ENCODE measurements at places on chromosomes 5 and 9.

- DNase-seq, result no peak
Observed at GRCh38 chr5:131513780-131514179, 121.2 kb downstream of the RAPGEF6 start.

DNA sequence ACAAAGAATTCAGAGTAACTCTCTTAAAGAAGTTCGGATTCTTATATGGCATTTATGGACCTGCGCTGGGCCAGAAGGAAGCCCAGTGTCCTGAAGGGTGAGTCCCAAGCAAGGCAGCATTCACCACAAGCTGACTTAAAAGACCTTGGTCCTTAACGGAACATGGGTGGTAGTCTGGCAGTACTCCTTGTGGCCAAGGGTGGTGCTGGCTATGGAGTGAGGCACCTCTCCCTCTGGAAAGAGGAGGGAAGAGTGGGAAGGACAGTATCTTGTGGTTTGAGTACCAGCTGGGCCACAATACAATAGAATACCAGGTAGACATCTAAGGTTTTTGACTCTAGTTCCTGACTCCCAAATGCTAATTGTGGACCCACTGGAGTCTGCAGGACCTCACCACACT lies 425.7 kb upstream of the CYLC2 start:
- no peak for DNase-seq

GRCh38 chr5:83513491-83513890 lies 41.9 kb downstream of the VCAN start:
- no peak for DNase-seq

DNA sequence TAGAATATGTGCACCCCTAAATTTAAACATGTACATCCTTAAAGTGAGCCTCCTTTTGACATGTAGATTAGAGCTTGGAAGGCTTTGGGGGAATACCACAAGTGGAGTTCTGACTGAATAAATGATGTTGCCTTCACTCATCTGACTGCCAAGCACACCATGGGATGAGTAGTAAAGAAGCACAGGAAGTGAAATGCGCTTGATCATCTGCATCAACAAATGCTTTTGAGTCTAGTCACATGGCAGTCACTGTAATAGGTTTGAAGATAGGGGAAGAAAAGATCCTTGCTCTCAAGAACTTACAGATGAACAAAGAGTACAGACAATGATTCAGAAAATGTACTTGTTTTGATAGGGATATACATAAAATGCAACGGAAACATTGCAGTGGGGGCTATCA lies 62.0 kb upstream of the STARD4 start:
- DNase-seq, result no peak

- no peak for DNase-seq
Observed at GRCh38 chr5:141951332-141951781, 6.6 kb downstream of the PCDH12 start.

DNA sequence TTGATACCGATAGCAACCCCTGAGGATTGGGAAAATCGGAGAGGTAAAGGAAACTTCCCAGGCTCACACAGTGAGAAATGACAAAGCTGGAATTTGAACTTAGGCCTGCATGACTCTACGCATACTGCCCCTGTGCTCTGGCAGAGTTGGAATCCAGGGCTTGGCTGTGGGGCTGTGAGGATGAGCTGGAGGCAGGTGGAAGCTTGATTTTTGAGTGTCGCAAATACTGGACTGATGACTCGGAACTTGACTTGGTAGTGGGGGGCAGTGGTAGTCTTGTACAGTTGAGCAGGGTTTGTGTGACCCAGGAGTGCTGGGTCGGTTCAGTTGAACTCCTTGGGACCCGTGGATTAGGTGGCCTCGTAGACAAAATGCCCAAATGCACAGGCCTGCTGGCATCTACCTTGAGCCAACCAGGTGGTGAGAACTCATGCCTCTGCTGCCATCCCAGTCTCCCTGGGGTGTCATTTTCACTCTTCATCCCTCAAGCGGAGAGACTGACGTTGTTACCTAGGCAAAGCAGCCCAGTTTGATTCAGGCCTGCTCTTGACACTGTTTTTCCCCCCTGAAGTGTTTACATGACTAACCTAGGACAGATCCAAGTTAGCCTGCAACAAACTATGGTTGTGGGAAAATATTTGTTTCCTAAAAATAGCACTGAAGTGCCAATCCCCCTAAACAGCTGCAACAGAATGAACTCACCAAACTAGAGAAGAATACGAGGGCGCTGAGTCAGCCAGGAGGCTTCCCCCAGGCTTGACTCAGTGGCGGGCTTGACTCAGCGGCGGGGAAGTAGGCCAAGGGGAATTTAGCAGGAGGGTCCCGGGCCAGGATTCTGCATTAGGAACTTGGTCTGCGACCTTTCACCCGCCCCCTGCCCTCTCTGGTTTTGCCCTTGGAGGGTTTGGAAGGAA lies 45.7 kb upstream of the ORM1 start:
- DNase-seq, result no peak

GRCh38 chr9:973295-973834 lies 3.1 kb upstream of the DMRT3 start:
- no peak for DNase-seq

GRCh38 chr5:54769746-54770145 lies 215.6 kb downstream of the ESM1 start:
- no peak for DNase-seq

- peak; percentile 65 for DNase-seq
Observed at GRCh38 chr9:88322906-88323566, 65.2 kb upstream of the SPIN1 start.

GRCh38 chr9:138053996-138054752 lies 176.6 kb downstream of the CACNA1B start:
- DNase-seq, result no peak

DNA sequence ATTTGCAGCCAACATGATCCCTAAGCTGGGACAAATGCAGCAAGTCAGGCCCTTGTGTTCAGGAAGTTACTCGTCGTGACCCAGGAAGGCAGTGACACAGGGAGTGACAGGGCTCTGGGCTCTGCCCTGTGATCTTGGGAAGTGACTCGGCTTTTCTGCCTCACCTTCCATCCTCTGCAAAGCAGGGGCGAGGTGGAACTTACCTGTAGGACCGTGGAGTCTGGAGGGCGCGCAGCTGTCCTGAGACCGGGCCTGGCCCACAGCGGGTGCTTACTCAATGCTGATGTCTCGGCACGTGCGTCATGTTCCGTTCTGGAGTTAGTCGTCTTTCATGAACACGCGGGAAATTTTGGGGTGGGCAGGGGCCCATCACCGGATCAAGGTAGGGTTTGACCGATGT lies 22.8 kb upstream of the LPCAT1 start:
- no peak for DNase-seq

- no peak for DNase-seq
Observed at GRCh38 chr5:60505373-60506171, 194.4 kb downstream of the DEPDC1B start.

- no peak for DNase-seq
Observed at GRCh38 chr5:136776022-136776927, 410.9 kb upstream of the TRPC7 start.

- no peak for DNase-seq
Observed at GRCh38 chr5:157785801-157786200, 42.3 kb downstream of the LSM11 start.

DNA sequence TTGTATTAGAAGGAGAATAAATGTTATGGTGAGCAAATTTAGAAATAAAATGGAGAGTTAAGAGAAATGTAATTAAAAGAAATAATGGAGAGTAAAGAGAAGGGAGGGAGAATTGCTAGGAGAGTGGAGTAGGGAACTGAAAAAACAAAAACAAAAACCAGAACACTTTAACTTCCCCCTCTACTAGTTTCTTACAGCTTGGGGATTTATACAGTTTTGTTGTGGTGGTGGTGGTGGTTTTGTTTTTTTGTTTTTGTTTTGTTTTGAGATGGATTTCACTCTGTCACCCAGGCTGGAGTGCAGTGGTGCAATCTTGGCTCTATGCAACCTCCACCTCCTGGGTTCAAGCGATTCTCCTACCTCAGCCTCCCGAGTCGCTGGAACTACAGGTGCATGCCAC lies 322.4 kb downstream of the TMEM167A start:
- DNase-seq, result no peak

DNA sequence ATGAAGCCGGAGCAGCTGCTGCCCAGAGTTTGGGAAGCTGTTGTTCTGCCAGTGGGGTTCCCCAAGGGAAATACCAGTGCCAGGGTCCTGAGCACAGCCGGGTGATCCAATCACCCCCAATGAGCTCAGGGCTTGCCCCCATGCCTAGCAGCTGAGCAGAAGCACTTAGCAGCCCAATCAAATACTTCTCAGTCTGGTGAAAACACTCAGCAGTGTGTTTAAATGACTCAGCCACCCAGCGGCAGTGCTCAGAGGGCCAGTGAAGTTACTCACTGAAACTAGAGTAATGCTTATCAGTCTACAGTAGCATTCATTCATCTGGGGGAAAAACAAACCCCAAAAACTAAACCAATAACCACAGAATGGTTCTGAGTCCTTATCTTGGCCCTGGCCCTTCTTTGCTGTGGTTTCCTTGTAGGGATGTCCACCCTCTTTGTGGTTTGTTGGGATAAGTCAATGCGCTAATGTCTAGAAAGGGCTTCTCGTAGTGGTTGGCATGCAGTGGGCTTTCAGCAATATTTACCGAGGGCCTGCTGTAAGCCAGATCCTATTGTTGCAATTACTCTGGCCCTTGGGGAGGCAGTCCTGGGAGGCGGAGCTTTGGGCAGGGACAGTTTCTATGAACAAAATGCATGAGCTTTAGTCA lies 43.1 kb downstream of the LHX2 start:
- DNase-seq, result no peak

GRCh38 chr5:125057912-125058826 lies 311.7 kb upstream of the ZNF608 start:
- peak; percentile 18 for DNase-seq

GRCh38 chr5:158133369-158133768 lies 274.4 kb upstream of the CLINT1 start:
- DNase-seq, result no peak

DNA sequence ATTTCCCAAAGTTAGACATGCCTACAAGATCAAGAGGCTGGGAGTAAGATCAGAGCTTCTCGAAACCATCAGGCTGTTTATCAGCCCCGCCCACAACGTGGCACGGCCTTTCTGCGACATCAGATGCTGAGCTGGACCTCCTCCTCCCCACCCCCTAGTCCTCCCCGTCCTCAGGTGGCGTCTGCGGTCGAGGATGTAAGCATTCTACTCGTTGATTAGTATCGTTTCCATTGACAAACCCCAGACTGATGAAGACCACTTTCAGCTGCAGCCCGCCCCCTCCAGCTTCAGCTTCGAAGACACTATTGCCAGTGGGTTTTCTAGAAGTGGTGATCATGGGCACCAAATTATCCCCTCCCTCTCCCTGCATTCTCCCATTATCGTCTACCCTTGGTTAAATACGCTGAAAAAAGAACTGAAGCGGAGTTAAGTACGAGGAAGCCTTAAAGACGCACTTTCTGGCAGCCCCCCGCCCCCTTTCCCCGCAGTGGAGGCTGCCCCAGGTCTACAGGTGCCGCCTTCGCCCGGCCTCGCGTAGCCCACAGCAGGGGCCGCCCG lies 1.1 kb downstream of the PPIC start:
- DNase-seq, result peak; percentile 80

DNA sequence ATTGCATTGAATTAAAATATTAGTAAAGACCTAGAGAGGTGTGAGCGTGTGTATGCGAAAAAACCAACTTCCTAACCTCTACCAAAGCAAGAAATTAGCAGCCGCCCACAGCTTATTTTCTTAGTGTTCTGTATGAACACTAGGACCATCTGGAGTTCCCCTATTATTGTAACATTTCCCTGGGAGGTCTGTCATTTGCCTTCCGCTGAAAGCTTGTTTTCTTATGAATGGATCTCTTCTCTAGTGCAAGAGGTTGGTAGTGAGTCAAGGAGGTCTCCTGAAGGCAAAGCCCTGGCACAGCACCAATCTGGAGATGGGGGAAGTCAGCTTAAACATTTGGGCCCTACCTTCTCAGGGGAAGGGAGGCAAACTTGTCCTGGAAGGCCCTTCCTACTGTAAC lies 10.8 kb downstream of the TNFSF8 start:
- DNase-seq, result no peak

- DNase-seq, result no peak
Observed at GRCh38 chr5:21701317-21701716, 1151.8 kb downstream of the CDH12 start.

GRCh38 chr9:127873223-127873691 lies 4.2 kb downstream of the AK1 start:
- DNase-seq, result no peak

GRCh38 chr5:169869066-169869465 lies 111.2 kb downstream of the INSYN2B start:
- DNase-seq, result no peak

- no peak for DNase-seq
Observed at GRCh38 chr9:4318326-4318725, 18.5 kb upstream of the GLIS3 start.

- peak; percentile 42 for DNase-seq
Observed at GRCh38 chr9:128109050-128109709, 18.3 kb downstream of the PTGES2 start.

Data from small intestine (tissue), 16 donors.